Activated CD4-positive, CD25-positive, alpha-beta regulatory T cell (primary cell): ENCODE measurements at places on chromosomes 16 and 17.

GRCh38 chr16:76194616-76195015, 82.6 kb upstream of the CNTNAP4 start:
- DNase-seq, result no peak

GRCh38 chr17:57682701-57683100, 62.4 kb downstream of the CCDC182 start:
- DNase-seq, result no peak

DNA sequence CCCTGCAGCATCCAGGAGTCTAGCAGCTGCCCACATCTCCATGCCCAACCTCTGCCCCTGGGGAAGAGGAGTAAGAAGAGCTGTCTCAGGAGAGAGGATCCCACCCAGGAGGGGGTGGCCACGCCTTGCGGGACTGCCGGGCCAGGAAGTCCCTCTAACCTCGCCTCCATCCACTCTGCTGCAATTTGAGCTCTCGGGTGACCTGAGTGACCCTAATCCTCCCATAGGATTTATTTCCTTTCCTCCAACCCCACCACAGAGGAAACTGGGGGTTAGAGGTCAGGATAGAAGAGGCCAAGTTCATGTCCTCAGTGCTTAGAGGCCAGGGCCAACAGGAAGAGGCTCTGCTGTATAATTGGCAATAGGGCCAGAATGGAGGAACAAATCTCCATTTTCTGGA, 22.6 kb upstream of the NGFR start:
- no peak for DNase-seq

- DNase-seq, result no peak
These were observed 15.9 kb downstream of the EPN2 start for GRCh38 chr17:19253112-19253511.

DNA sequence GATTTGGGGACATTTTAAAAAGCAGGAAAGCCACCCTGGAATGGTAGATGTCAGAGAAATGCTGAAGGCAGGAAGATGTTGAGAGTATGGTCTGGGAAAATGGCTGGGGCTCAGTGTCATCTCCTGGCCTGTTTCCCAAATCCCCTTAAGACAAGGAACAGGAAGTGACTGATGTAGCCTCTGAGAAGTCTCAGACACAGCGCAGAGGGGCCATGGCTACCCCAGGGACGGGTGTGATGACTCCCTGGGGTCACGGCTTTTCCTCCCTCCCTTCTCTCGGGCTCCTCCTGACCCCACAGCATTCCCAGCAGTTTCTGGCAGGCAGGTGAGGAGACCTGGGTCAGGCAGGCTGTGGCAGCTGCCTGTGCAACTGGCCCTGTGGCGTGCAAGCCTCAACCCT, 45.4 kb downstream of the RAP1GAP2 start:
- DNase-seq, result no peak

DNA sequence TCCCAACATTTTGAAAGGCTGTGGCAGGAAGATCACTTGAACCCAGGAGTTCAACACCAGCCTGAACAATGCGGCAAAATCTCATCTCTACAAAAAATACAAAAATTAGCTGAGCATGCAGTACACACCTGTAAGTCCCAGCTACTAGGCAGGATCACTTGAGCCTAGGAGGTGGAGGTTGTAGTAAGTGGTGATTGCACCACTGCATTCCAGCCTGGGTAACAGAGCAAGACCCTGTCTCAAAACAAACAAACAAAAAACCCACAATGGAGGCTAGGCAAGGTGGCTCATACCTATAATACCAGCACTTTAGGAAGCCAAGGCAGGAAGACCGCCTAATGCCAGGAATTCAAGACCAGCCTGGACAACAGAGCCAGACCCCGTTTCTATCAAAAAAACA, 12.0 kb downstream of the APPBP2 start:
- no peak for DNase-seq

DNA sequence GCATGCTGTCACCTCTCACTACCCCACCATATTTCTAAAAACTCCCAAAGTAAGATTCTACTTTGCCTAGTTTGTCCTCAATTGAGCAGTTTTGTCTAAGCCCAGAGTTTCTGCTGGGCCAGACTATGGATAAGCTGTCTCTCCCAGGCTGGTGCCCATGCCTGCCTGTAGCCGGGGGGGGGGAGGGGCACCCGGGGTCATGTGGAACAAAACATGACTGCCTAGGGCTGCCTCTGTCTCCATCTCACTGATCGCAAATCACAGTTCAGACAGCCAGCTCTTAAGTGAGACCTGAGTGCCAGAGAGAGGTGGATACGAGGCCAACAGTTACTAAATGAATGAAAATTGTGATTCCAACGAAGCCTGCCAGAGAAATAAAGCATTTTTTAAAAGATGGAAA, 78.8 kb upstream of the RPRML start:
- no peak for DNase-seq
